ENCODE measurements at places on chromosomes 12 and 14. TPM values are rescaled to one million over a fixed set of nuclear protein-coding genes. Genes with fewer than 3 reads are reported as not detected.

SRGAP1 gene
- total RNA-seq, result 2.9 TPM

LRFN5 gene
- total RNA-seq, result under 0.01 TPM

LMNTD1 gene
- not detected for total RNA-seq

GRIN2B gene
- total RNA-seq, result under 0.01 TPM

BCL11B gene
- total RNA-seq, result under 0.01 TPM

KRT72 gene
- total RNA-seq, result not detected

RPGRIP1 gene
- total RNA-seq, result 0.19 TPM

CLEC2B gene
- 79.8 TPM for total RNA-seq

TAS2R50 gene
- 1.1 TPM for total RNA-seq

HOXC10 gene
- total RNA-seq, result not detected

TMX1 gene
- 33.5 TPM for total RNA-seq

CRACR2A gene
- 13.2 TPM for total RNA-seq

SLC6A15 gene
- 45.9 TPM for total RNA-seq

CALCOCO1 gene
- 101 TPM for total RNA-seq

DCN gene
- 0.97 TPM for total RNA-seq

MDM1 gene
- total RNA-seq, result 5.7 TPM

OR4K15 gene
- total RNA-seq, result not detected

CLEC4D gene
- total RNA-seq, result not detected

KRT3 gene
- not detected for total RNA-seq

LTBR gene
- total RNA-seq, result 46.2 TPM

ANKS1B gene
- 0.19 TPM for total RNA-seq

CLEC1B gene
- not detected for total RNA-seq

IL22 gene
- not detected for total RNA-seq

NID2 gene
- 23.5 TPM for total RNA-seq

CCDC60 gene
- not detected for total RNA-seq

SLC25A47 gene
- not detected for total RNA-seq
